ENCODE measurements at places on chromosomes 5 and 9. TPM values are rescaled to one million over a fixed set of nuclear protein-coding genes. Genes with fewer than 3 reads are reported as not detected.

CNOT6 gene
- 14.5 TPM for total RNA-seq

- no peak overlapping the region for H3K27ac ChIP-seq
- H3K36me3 ChIP-seq = no peaks in the 10 kb centered on the region
- no peak for DNase-seq
- no peak overlapping the region for H3K4me3 ChIP-seq
- H3K27me3 ChIP-seq = no peaks in the 10 kb centered on the region
These were observed 90.2 kb upstream of the FAM174A start for GRCh38 chr5:100444961-100445360.

NR5A1 gene
- total RNA-seq = not detected

DNA sequence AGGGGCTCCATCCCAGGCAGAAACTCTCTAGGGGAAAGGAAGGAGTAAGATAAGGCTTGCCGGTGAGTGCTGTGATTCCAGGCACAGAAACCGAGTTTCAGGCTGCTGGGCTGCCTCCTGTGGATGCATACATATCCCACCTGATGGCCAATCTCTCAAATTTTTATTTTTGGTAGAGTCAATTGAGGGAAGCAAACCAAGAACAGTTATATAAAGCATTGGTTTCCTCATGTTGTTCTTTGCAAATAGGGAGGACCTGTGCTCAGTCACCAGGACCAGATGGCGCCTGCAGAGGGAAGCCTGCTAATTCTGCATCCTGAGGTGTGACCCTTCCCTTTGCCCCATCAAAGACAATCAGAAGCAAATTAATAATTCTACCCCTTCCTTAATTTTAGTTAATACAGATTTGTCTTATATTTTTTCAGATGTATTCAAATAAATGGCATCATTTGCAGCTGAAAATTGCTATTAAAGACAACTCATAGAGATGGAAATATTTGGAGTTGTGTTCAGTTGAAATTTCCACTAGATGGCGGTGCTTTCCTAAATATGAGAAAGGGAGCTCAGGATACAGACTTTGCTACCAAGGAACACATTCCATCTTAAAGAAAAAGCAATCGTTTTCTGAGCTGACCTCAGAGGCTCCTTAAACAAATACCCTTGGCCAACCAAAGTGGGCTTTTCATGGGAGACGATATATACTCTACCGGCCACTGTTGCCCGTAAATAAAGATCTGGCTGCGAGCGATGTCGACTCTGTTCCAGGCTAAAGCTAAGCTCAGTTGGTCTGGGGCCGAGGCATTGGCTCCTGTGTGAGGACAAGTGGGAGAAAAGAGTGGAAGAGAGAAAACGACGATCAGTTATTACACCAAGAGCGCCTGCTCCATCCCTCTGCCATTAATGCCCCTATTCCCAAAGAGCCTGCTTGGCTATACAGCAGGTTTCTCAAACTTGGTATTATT, 225.7 kb upstream of the KLF9 start:
- no peaks in the 10 kb centered on the region for H3K4me1 ChIP-seq
- H3K4me3 ChIP-seq = no peak overlapping the region
- peak; percentile 61 for DNase-seq
- peaks cover 13% of the 10 kb centered on the region for H3K27me3 ChIP-seq
- no peak overlapping the region for H3K27ac ChIP-seq

PCDHA5 gene
- not detected for total RNA-seq

DNA sequence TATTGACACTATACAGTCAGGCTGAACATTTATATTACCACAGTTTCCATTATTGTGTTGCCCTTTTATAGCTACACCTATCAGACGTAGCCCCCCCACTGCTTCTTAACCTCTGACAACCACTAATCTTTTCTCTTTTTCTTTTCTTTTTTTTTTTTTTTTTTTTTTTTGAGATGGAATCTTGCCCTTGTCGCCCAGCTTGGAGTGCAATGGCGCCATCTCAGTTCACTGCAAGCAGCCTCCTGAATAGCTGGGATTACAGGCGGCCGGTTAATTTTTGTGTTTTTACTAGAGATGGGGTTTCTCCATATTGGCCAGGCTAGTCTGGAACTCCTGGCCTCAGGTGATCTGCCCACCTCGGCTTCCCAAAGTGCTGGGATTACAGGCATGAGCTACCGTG, 75.4 kb downstream of the UHRF2 start:
- H3K4me3 ChIP-seq = no peak overlapping the region
- H3K4me1 ChIP-seq = peaks cover 14% of the 10 kb centered on the region
- no peak overlapping the region for H3K27ac ChIP-seq
- no peaks in the 10 kb centered on the region for H3K27me3 ChIP-seq

SLIT3 gene
- 8.3 TPM for total RNA-seq

DNA sequence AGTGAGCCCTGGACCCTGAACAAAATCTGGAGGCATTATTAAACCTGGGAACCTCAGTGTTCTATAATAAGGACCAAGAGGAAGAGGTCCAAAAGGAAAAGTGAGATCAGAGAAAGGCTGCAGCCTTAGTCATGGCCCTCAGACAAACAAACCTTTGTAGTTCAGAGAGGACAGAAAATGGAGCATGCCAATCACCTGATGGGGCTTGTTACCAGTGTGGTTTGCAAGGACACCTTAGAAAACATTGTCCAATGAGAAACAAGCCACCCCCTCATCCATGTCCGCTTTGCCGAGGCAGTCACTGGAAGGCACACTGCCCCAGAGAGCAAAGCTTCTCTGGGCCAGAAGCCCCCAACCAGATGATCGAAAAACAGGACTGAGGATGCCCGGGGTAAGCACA, 254.8 kb downstream of the CDH10 start:
- DNase-seq = no peak
- H3K4me1 ChIP-seq = no peaks in the 10 kb centered on the region
- no peak overlapping the region for H3K27ac ChIP-seq
- H3K36me3 ChIP-seq = peaks cover 7% of the 10 kb centered on the region
- H3K27me3 ChIP-seq = no peaks in the 10 kb centered on the region
- no peak overlapping the region for H3K4me3 ChIP-seq

KIAA1958 gene
- total RNA-seq = 4.7 TPM

SPINK6 gene
- not detected for total RNA-seq

DNA sequence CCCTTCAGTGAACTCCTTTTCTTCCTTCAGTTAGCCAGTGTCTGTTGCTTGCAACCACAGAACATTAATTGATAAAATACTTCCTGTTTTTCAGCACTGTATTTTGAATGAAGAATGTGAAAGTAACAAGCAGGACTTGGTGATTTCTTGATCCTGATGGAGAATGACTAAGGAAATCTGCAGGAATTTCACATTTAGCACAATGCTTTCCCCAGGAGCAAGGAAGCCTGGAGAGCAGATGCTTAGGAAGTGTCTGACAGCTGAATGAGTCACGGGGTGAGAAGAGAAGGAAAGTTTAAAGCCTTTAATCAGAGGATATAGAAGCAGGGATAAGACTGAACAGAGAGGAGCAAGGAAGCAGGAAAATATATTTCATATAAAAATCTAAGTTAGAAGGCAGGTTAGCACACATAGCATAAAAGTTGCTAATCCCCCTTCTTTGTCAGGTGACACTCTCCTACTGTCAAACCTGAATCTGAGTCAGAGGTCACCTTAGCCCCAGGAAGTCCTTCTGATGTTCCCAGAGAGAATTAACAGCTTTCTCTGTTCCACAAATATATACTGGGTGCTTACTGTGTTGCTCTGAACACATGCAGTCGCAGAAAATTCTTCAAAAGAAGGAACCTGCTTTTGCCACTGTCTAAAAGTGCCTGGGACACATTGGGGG, 59.7 kb downstream of the GNA14 start:
- peak overlapping the region; percentile 42 for H3K4me3 ChIP-seq
- peaks cover 10% of the 10 kb centered on the region for H3K27me3 ChIP-seq
- no peaks in the 10 kb centered on the region for H3K36me3 ChIP-seq
- peaks cover 21% of the 10 kb centered on the region for H3K4me1 ChIP-seq
- peak; percentile 75 for DNase-seq
- H3K27ac ChIP-seq = peak overlapping the region; percentile 34

- DNase-seq = no peak
- H3K27me3 ChIP-seq = peaks cover 55% of the 10 kb centered on the region
These were observed 1.5 kb downstream of the IGFBPL1 start for GRCh38 chr9:38422555-38423260.

GRCh38 chr5:111144352-111144930, 52.3 kb downstream of the WDR36 start:
- H3K4me1 ChIP-seq = peaks cover 11% of the 10 kb centered on the region
- DNase-seq = no peak
- H3K27me3 ChIP-seq = peaks cover 2% of the 10 kb centered on the region
- H3K36me3 ChIP-seq = no peaks in the 10 kb centered on the region
- no peak overlapping the region for H3K27ac ChIP-seq
- H3K4me3 ChIP-seq = no peak overlapping the region

DNA sequence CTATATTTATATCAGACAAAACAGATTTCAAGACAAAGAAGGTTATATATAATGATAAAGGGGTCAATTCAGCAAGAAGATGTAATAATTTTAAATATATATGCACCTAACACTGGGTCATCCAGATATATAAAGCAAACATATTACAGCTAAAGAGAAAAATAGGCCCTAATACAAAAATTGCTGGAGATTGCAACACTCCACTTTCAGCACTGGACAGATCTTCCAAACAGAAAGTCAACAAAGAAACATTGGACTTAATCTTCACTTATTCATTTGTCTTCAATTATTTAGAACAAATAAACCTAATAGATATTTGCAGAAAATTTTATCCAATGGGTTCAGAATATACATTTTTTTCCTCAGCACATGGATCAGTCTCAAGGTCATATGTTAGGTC, 45.8 kb downstream of the MEIKIN start:
- no peaks in the 10 kb centered on the region for H3K4me1 ChIP-seq
- peaks cover 1% of the 10 kb centered on the region for H3K27me3 ChIP-seq
- no peak for DNase-seq
- H3K36me3 ChIP-seq = no peaks in the 10 kb centered on the region
- no peak overlapping the region for H3K4me3 ChIP-seq

GRCh38 chr9:137113385-137114159, 961 bp downstream of the DPP7 start:
- no peaks in the 10 kb centered on the region for H3K4me1 ChIP-seq
- DNase-seq = no peak
- no peak overlapping the region for H3K27ac ChIP-seq
- H3K4me3 ChIP-seq = peak overlapping the region; percentile 53
- H3K36me3 ChIP-seq = no peaks in the 10 kb centered on the region

DNA sequence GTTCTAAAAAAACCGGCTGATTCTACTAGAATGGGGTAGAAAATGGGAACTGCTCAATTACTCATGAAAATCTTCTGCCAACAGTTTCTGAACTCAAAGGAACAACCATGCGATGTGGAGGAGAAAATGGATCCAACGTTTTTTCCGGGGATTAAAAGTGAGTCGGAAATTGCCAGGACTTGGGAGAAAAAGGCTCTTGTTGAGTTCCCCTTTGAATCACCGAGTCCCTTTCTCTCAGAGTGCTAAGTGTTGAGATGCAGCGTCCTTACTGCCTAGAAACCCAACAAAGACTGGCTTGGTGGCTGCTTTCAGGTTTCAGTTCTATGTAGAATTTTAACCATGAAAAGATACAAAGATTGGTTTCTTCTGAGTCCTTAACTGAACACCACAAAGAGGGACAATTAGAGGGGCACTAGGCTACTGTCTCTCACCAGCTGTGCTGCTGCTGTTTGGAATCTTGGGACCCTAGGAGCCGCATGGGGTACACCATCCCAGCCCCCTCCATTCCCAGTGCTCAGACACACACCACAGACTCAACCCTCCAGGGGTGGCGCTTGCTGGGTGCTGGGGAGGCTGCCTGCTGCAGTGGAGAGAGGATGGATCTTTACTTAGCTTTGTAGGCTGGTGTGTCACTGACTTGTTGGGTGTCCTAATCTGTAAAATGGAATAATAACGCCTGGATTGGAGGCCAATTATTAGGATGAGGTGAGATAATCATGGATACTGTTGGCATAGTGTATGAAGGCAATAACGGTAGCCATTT, 21.5 kb upstream of the NEUROG1 start:
- peaks cover 11% of the 10 kb centered on the region for H3K4me1 ChIP-seq
- peaks cover 23% of the 10 kb centered on the region for H3K27me3 ChIP-seq
- H3K36me3 ChIP-seq = no peaks in the 10 kb centered on the region
- no peak for DNase-seq
- no peak overlapping the region for H3K4me3 ChIP-seq

DNA sequence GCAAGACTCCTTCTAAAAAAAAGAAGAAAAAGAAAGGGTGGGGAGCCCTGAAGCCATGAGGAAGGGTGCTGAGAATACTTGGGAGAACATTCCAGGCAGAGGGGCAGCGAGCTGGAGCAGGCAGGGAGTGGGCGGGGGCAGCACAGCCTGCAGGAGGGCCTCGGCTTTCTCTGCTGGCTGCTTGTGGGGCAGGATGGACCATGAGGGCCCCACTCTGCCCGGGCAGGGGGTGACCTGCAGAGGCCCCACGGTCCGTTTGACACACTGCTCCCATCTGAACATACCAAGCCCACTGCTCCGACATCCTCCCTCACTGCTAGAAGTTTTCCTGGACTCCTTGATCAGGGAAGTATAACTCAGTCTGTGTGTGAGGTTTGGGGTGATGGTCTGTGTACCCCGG, 11.7 kb upstream of the NUP214 start:
- H3K4me1 ChIP-seq = peaks cover 11% of the 10 kb centered on the region
- H3K27me3 ChIP-seq = peaks cover 26% of the 10 kb centered on the region
- no peak overlapping the region for H3K4me3 ChIP-seq
- DNase-seq = no peak
- H3K36me3 ChIP-seq = no peaks in the 10 kb centered on the region

DNA sequence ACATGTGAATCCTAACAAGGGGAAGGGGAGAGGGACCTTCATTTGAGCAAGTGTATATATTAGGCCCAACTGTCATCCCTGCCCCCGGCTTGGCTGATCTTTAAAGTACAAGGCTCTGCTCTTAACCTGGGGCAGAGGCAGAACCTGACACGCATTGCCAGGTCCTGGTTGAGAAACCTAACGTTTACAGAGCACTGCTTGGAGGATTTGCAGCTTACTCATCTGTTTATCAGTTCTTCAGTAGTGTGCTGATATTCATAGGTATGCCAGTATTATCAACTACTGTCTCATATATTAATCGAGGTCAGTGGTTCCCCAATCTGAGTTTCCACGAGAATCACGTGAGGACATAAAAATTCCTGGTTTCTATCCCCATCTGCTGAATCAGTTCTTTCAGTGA, 50.4 kb downstream of the ACO1 start:
- no peak overlapping the region for H3K27ac ChIP-seq
- no peak overlapping the region for H3K4me3 ChIP-seq
- peaks cover 33% of the 10 kb centered on the region for H3K36me3 ChIP-seq
- peaks cover 26% of the 10 kb centered on the region for H3K4me1 ChIP-seq
- no peak for DNase-seq

DPYSL3 gene
- 38.8 TPM for total RNA-seq

- no peak overlapping the region for H3K27ac ChIP-seq
- H3K36me3 ChIP-seq = no peaks in the 10 kb centered on the region
- H3K4me1 ChIP-seq = no peaks in the 10 kb centered on the region
- H3K27me3 ChIP-seq = no peaks in the 10 kb centered on the region
- DNase-seq = peak; percentile 1
These were observed 83.0 kb downstream of the DMRTA1 start for GRCh38 chr9:22529426-22530199.

Data from HFFc6 (cell line).